ENCODE measurements at places on chromosomes 5 and 9. TPM values are rescaled to one million over a fixed set of nuclear protein-coding genes. Genes with fewer than 3 reads are reported as not detected.
A peak's percentile ranks its signal among the peaks of the same experiment; 100 is the strongest.

DNA sequence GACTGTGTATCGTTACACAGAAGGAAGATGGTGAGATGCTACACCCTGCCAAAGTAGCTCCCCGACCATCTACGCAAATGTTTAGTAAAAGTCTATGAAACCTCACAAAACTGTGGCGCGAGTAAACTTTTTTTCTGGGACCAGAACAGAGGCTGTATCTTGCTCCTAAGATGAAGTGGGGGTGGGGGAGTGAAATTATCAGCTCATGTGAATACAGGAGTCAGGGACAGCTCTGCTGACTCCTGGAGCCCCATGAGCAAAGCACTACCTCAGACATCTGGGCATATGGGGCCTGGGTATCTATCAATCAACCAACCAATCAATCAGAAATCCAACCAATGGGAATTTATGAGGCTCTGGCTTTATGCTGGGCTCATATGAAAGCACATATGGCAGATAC is 138.6 kb upstream of the RANBP3L start:
- DNase-seq: no peak

GRCh38 chr5:177606071-177607051 is 6.4 kb downstream of the B4GALT7 start:
- no peak for DNase-seq

- DNase-seq: no peak
Observed at GRCh38 chr9:137030006-137030405, 1.9 kb downstream of the FUT7 start.

- DNase-seq: no peak
Observed at GRCh38 chr9:16526380-16526779, 344.1 kb downstream of the BNC2 start.

- no peak for DNase-seq
Observed at GRCh38 chr9:124394167-124394566, 21.1 kb downstream of the PSMB7 start.

GRCh38 chr5:96350678-96351077 is 82.4 kb downstream of the PCSK1 start:
- DNase-seq: no peak

DNA sequence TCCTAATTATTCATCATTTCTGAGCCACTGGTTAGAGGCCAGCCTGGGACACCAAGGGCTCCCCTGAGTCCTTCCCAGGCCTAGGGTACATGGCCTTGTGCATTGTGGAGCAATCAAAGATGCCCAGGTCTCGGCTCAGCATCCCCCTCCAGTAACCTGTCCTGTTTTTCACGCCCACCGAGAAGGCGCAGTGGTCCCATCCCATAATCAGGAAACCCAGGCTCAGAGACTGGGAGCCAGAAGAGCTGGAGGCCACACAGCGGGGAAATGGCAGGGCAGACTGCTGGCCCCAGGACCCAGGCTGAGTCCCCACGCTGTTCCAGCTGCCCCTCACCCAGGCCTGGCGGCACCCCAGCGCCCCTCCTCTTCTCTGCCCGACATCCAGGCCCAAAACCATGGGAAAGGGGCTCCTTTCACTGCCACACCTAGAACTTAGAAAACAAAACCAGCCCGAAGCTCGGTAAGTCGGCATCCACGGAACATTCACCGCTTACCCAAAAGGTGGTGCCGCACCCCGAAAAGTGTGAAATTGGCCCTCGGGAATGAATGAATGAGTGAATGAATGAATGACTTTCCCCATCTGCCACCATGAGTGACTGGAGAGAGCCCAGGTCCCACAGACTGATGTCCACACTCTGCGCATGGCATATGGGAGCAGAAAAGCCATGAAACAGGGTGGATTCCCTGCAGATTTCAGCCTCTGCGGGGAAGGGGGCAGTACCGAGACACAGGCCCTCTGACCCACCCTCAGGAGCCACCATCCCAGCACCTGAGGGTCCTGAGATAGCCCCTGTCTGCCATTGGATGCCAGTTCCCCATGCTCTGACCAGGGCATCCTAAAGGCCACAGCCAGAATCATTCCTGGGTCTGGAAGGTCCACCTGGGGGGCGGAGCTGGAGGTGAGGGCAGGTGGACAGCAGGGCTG is 132.5 kb downstream of the OLFM1 start:
- DNase-seq: no peak

GRCh38 chr9:137606005-137606621 is 627 bp downstream of the ARRDC1 start:
- DNase-seq: no peak

DNA sequence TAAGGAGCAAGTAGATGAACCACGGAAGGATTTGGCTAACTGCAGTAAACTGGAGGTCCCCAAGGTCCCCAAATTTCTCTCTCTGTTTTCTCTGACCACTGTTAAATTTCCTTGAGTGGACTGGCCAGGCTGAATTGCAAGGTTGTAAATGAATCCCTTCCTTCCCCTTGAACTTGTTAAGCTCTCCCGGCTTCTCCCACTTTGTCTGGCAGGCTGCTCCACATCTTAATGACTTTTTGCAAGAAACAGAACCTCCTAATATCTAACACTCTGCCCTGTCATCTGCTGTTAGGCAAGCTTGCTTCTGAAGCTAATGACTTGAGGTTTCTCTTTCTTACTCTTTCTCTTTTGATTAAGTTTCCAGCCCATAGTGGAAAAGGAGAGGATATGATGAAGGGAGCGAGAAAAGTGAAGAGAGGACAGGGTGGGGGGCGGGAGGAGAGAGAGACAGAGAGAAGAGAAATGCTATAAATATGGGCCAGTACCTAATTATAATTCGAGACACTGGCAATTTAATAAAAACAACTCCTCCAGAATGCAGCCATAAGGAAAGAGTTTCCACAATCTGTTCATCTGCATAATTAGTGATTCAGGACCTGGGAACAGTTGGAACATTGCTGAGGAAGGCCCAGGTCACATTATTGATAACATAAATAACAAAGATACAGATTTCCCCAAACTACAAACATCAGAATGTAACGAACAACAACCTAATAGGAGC is 437.3 kb upstream of the MPDZ start:
- DNase-seq: no peak

DNA sequence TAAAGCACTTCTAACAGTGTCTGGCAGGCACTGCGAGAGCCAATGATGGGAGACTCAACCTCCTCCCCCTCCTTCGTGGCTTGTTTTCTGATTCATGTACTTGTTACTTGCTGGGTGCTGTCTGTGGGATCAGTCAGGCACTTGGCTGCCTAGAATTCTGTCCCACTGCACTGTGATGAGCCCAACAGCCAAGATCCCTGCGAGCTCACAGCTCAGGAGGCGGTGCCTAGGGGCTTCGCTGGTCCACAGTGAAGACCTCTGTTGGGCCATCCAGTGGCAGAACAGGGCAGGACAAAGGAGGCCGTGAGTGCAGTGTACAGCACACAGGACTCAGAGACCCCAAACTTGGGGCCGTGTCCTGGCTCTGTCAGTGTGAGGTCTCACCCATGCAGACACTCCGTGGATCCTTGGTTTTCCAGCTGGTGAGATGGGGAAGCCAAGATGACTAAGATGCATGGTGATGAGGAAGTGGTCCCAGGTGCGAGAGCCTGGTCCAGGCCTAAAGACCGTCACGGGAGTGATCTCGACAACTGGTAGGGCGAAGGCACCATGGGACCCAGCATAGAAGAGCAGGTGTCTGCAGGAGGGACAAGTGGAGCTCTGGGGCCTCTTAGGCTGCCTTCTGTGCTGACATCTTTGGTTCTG is 19.5 kb downstream of the MYMK start:
- DNase-seq: no peak

DNA sequence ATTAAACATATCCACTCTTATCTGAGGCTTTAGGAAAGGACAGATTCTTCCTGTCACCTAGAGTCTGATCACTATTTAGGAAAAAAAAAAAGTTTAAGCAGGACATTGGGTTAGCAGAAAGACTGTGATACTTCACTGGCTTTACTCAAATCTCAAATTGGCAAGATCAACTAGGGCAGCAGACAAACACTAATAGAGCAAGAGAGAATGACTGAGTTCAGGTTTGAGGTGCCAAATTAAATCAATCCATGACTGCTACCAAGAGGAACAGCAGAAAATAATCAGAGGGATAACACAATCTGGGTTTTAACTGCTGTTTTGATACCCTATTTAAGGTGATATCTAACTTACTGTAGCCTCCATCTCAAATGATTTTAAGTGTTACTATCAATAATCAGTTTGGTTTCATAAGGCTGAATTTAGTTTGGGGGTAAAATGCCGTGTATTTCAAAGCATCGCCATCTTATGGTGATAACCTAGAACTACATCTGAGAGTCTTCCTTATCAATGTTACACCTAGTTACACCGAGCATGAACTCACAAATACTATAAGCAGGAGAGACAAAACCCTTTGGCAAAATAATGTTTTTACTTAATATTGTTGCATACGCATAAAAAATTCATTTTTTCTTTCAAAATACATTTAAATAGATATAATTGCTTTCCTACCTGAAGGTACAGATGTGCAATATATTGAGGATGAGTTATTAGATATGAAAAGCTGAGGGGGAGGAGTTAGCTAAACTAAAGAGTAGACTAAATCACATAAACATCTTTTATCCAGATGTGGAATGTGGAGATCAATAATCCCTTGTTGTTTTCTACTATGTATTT is 286.4 kb upstream of the CDH12 start:
- no peak for DNase-seq

DNA sequence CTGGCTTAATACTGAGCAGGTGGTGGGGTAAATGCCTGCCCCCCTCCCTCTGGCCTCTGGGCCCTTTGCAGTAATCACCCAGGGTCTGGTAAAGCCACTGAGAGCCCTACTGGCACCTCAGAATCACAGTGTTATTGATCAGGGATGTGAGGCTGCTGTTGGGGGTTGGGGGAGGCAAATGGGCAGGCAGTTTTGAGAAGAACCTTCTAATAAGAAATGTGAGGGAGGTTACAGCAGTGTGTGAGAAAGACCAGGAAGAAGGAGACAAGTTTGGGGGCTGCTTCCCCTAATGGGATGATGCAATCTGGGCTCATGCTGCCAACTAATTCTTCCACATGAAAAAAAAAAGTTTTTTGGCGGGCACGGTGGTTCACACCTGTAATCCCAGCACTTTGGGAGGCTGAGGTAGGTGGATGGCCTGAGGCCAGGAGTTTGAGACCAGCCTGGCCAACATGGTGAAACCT is 3.1 kb upstream of the B4GALT7 start:
- no peak for DNase-seq

DNA sequence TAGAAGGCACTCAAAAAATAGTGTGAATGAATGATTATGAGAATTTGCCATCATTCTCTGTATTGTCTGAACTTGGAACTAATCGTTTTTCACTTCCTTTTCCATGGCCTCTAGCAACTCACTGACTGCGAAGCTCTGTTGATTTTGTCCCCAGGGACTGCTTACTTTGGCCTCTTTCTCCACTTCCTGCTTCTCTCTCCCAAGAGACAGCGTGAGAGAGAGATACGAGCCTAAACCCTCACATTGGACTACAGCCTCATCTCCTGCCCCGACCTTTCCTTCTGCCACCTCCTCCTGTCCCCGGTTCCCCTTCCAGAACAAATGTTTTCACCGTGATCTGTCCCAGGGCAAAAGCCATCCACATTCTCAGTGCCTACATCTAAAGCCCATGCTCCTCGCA is 300.8 kb upstream of the PANK3 start:
- DNase-seq: no peak

- DNase-seq: peak; percentile 42
Observed at GRCh38 chr5:54098267-54098666, 212.1 kb downstream of the ARL15 start.

GRCh38 chr5:103119070-103119764 is 721 bp downstream of the GIN1 start:
- peak; percentile 33 for DNase-seq

GRCh38 chr5:124698770-124699169 is 47.7 kb downstream of the ZNF608 start:
- DNase-seq: no peak

GRCh38 chr9:109453210-109453842 is 44.8 kb downstream of the PTPN3 start:
- no peak for DNase-seq

DNA sequence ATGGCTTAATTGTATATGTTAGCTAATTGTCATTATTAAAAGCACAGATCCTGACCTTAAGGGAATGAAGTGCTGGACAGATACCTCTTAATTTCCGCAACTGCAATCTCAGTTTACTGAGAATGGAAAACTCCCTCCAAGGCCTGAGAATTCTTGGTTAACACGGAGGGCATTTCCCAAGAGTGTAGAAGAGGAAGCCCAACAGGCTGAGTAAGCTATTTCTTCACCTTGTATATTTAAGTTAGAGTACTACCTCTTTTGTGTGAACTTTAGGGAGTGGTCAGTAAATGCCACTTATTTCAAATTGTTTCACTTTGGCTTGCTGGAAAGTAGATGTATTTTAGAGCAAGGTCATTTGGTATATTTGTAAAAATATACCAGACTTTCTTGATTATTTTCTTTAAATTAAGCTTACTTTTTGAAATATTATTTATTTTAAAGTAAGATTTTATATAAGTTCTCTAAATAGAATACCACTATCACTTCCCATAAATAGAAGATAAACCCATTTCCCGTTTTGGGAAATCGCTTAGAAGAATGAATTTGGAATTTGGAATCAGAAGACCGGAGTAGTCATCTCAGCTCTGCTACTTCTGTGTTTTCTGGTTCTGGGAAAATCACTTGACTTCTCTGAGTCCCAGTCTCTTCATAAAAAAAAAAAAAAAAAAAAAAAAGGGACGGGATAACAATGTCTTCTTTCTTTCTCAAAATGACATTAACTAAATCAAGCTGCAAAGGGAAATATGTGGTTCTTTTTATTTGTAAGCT is 26.0 kb upstream of the C9orf72 start:
- DNase-seq: no peak

DNA sequence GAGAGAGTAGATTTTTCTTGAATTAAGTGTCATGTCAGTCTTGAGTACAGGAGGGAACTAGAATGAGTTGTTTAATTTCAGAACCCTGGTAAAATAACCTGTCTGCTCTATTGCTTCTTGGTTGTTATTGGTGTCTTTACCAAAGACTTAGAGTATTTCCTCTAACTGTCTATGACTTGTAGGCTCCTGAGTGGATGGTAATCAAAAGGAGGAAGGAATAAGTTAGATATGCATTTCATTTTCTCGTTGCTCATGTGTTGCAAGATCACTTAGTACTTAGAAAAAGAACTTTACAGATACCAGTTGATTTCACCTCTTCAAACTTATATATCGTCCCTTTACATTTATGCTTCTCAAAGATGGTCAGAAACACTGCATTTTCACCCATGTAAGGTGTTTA is 31.1 kb downstream of the UHRF2 start:
- DNase-seq: no peak

DNA sequence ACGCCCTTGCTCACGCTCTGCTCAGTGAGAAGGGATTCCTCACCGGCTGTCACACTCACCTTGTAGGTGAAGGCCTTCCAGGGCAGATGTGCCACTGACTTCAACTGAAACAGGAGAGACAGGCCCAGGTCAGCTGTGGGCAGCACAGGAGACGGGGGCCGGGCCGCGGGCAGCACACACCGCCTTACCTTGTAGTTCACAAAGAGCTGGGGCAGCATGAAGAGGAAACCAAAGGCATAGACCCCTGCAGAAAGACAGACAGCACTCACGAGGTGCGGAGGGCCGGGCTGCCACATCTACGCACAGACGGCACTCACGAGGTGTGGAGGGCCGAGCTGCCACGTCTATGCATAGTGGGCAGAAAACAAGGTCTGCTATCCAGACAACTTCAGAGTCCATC is 23.3 kb downstream of the CLPTM1L start:
- no peak for DNase-seq

- DNase-seq: no peak
Observed at GRCh38 chr9:134814598-134815215, 65.9 kb upstream of the FCN2 start.

FBLL1 gene
- 0.90 TPM for polyA plus RNA-seq

SLC6A7 gene
- 0.17 TPM for polyA plus RNA-seq

MEIKIN gene
- not detected for polyA plus RNA-seq

IL13 gene
- polyA plus RNA-seq: not detected

EXOC3 gene
- polyA plus RNA-seq: 79.1 TPM

OCLN gene
- 43.5 TPM for polyA plus RNA-seq

PCDHA1 gene
- 0.15 TPM for polyA plus RNA-seq

CKMT2 gene
- 9.0 TPM for polyA plus RNA-seq

DNM1 gene
- polyA plus RNA-seq: 305 TPM

All from renal pelvis (tissue), 12 donors.